ENCODE measurements at places on chromosomes 2 and 18. TPM values are rescaled to one million over a fixed set of nuclear protein-coding genes. Genes with fewer than 3 reads are reported as not detected.
A peak's percentile ranks its signal among the peaks of the same experiment; 100 is the strongest.

DNA sequence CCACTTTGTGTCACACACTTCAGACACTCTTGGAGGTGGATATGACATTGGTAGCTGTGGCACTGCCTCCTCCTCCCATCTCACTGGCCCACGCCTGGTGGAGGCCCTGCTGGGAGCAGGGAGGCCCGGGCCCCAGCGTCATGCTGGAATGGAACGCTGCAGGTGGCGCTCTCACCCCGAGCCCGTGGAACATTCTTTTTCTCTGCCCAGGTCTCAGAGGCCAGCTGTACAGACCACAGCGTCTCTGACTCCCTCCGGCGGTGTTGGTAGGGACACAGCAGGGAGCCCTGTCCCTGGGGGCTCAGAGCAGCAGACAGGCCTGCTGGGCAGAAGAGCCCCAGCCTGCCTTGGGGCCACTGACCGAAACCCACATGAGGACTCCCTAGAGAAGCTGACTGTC, 218.1 kb downstream of the TWIST2 start:
- DNase-seq, result no peak

Gene GAL3ST2
- total RNA-seq, result 0.36 TPM

GRCh38 chr2:46963941-46964673, 48.5 kb upstream of the MCFD2 start:
- DNase-seq, result peak; percentile 91

Gene STON1
- 15.6 TPM for total RNA-seq

Gene GKN1
- total RNA-seq, result 0.29 TPM

DNA sequence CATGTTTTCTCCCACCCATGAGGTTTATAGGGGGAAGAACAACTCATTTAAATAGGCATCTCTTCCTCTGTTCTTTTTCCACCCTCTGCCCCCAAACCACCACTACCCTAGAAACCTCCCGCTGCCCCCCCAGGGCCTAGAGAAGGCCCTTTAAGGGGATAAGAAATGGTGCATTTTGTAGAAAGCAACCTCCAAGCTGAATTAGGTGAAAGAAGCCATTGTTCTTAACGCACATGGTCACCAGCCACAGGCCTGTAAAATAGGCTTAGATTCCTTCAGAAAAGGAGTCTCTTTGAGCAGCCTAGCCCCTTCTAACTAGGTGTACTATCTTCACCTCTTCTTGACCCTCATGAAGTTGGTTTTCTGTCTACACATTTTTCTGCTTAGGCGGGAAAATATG, 118.6 kb upstream of the SP5 start:
- peak; percentile 3 for DNase-seq

DNA sequence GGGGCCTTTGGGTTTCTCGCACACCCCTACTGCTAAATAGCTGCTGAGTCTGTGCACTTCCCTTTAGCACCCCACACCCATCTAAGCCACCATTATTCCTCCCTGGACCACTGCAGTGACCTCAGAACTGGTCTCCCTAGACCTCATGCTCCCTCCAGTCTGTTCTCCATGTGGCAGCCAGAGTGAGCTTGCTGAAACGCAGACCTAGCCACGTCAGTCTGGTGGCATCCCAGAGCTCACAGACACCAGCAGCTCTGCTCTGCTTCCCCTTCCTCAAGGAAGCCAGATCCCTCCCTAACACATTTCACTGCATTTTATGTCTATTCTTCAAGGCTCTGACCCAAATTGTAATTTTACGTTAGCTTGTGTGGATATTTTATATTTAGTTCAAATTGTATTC, 144.4 kb downstream of the DYSF start:
- DNase-seq, result no peak

- no peak for DNase-seq
These were observed 159.2 kb downstream of the BCL2 start for GRCh38 chr18:63160172-63160995.

Gene ERBB4
- not detected for total RNA-seq

Gene HOXD9
- 0.36 TPM for total RNA-seq

DNA sequence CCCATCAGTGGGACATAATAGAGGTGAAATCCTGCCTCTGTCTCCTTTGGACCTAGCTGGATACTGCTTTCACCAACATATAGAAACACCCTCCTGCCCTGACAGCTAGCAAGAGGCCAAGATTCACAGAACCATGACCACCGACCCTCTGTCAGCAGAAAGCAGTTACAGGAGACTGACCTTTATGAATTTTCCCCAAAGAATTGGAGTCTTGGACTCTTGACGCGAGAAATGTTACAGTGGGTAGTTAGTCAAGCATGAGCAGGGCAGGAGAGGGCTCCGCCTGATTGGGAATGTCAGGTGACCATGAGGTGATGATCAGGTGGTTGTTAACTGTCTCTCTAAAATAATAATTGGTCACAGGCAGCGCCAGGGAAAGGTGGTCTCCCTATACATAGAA, 1002.3 kb downstream of the TDRD15 start:
- no peak for DNase-seq

- DNase-seq, result no peak
These were observed 67.0 kb downstream of the EIF5B start for GRCh38 chr2:99404039-99404796.

Gene TTC39C
- 42.7 TPM for total RNA-seq

DNA sequence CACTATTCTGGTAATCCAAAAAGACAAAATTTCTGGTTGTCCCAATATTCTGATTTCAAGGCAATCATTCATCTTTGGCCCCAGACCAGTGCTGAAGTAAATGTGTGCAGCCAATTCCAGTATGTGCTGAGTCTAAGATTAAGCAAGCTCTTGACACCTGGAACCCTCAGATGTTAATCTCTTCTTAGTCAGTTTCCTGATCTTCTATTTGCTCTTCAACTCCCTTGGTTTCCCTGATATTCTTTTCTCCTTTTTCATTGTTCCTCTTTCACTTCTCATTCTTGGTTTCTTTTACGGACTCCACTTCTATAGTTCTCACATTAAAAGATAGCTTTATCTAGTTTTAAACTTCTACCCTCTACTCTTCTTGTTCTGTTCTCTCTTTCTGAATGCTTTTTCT, 445.7 kb upstream of the FANCL start:
- no peak for DNase-seq

Gene SLC20A1
- 96.3 TPM for total RNA-seq

DNA sequence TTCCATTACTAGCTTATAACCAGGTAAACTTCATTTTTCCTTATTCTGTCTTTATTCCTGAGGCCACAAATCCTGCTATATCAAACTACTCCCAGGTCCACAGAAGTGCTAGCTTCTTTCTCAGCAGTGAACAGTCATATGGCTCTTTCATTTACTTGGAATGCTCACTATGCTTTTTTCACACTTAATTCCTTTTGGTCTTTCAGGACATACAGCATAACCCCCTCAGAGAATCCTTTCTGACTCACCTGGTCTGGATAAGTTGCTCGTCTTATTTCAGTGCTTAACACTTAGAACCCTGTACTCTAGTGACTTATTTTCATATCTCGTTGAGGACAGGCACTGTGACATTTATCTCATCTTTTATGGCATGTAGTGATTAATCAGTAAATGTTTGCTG, 325.0 kb upstream of the UBE2E3 start:
- DNase-seq, result no peak

DNA sequence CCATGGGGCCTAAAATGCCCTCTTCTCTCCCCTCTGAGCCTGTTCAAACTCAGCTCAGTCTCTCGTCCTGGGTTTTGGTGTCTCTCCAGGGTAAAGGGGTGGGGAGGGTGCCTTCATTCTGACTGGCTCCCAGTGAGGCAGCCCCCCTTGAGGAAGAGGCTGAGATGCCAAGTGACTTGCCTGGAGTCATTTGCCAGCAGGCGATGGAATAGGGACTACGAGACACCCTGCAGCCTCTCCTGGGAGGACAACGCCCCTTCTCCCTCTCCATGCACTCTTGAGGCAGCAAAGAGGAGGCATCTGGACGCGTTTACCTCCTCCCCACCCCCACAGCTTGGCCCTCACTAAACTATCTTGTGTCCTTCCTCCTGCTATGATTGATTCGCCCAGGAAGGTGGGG, 760 bp upstream of the STON1 start:
- peak; percentile 77 for DNase-seq

- no peak for DNase-seq
These were observed 911.4 kb upstream of the SLC39A10 start for GRCh38 chr2:194745557-194746146.

- no peak for DNase-seq
These were observed 28.6 kb upstream of the CUL3 start for GRCh38 chr2:224613543-224614286.

- no peak for DNase-seq
These were observed 43.6 kb downstream of the GRHL1 start for GRCh38 chr2:9995059-9995458.

DNA sequence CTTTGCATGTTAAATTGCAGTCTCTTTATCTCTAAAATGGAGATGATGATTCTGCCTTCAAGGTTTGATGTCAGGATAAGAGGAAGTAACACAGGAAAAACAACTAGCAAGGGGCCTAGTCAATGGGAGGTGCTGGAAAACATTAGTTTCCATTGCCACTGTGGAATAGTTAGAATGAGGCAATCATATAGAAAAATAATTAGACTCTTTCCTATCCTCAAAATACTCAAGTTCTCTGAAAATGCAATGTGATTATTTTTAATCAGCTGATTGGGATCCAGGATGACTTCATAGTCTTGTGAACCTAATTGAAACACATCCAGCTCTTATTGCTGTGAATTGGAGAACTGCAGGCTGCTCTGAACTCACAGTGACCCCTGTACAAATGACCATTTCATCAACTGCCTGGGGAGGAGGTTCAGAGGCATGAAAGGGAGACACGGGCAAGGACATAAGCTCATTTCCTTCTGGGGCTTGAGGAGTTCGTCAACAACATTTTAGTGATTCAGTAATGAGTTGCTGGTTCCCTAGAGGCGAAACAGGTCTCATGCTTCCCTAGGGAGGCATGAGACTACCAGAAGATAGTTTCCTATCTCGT, 422.5 kb downstream of the LPIN1 start:
- peak; percentile 95 for DNase-seq

Gene FOXD4L1
- total RNA-seq, result under 0.01 TPM

DNA sequence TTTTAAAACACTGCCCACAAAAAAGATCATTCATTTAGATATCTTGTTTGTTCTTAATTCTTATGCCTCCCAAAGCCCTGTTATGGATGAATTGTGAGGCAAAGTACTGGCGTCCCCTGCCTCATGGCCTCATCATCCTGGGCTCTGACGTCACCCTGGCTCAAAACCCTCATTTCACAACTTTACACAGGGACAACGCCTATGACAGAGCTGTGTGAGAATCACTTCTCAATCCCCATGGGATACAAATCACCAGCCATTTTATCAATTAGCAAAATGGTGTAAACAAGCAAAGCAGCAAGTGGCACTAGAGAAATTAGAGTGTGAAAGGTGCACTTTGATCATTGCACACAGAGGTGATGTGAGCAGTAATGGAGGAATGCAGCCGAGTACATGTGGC, 16.6 kb downstream of the FHOD3 start:
- DNase-seq, result no peak

All from osteoblast (primary cell).